ENCODE measurements at places on chromosomes 3 and 15. TPM values are rescaled to one million over a fixed set of nuclear protein-coding genes. Genes with fewer than 3 reads are reported as not detected.

HAUS2 gene
- 54.0 TPM for total RNA-seq

SNX22 gene
- total RNA-seq = 1.2 TPM

POLQ gene
- 9.2 TPM for total RNA-seq

GRCh38 chr3:133570139-133570936 is 3.1 kb upstream of the CDV3 start:
- DNase-seq = peak; percentile 97

DNA sequence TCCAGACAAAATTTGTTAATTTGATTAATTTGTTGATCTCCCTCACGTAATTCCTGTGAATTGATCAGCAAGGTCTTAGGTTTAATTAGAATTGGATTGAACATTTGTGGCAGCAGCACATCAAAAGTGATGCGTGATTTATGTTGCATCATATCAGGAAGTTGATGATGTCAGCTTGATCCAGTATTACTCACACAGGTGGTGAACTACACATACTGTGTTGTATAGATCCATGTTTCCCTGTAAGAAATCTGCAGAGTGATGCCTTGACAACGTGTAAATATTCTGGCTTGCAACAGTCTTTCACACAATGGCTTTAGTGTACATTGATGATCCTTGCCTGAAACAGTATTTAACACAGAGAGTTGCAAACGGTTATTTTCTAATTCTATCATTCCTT is 200.4 kb downstream of the ADAMTSL3 start:
- DNase-seq = no peak

GRCh38 chr15:58736018-58736643 is 13.4 kb downstream of the ADAM10 start:
- DNase-seq = no peak

GRCh38 chr3:142086581-142087090 is 62.7 kb downstream of the TFDP2 start:
- DNase-seq = no peak

DNA sequence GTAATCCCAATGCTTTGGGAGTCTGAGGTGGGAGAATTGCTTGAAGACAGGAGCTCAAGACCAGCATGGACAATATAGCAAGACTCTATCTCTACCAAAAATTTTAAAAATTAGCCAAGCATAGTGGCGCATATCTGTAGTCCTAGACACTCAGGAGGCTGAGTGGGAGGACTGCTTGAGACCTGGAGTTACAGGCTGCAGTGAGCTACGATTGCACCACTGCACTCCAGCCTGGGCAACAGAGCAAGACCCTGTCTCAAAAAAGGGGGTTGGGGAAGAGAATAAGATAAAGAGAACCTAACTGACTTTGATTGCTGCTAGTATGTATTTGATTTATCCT is 755 bp downstream of the CD200R1 start:
- DNase-seq = no peak

- DNase-seq = no peak
Measured at GRCh38 chr3:72295276-72295961, 510.5 kb upstream of the PROK2 start.

DNA sequence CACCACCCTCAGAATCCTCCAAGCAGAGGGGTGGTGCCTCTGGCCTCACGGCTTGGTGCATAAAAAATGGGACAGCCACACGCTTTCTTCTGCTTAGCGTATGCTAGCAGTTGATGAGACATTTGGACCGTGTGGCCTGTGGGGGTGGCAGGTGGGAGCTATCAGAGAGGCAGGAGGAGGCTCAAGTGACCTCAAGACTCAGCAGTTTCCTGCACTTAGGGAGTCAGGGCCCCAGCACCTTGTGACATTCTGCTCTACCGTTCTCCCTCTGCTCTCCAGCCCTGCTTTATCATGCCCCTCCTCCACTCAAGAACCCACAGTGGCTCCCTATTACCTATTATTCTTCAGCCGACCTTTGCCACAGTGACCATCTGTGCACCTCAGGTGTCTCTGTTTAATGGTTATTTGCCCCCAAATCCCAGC is 41.0 kb upstream of the CGNL1 start:
- DNase-seq = no peak

GRCh38 chr3:107432013-107432515 is 54.8 kb downstream of the CCDC54 start:
- no peak for DNase-seq

- no peak for DNase-seq
Measured at GRCh38 chr3:8848696-8849131, 79.3 kb upstream of the OXTR start.

DNA sequence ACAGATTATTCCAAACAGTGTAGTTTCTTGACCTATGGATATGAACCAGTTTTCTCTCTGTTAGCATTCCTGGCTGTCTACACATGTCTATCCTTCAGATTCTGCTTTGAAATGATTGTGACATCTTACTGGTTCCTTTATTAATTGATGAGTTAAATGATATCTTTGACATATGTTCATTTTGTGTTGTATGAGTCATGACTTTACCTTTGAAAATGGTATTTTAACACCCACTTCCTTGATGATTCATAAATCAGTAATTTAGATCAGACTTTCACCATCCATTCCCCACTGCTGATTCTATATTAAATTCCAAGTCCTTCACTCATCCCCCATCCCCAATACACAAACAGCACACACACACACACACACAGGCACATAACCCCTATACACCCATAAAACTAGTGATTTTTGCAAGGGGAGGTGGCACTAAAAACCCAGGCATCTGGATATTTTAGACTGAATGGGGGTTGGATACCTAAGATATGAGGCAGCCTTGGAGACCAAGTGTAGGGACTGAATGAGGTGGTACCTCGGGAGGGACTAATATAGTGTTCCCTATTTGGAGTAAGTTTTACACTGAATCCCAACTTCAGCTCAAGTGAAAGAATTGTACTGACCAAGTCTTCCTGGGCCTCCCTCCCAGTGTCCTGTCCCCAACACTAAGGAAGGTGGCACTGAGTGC is 9.7 kb downstream of the CCK start:
- peak; percentile 30 for DNase-seq

GRCh38 chr3:124258057-124258500 is 266.2 kb upstream of the ROPN1 start:
- peak; percentile 95 for DNase-seq

GRCh38 chr3:14393440-14394106 is 8.8 kb upstream of the SLC6A6 start:
- DNase-seq = no peak

GRCh38 chr3:120348065-120348990 is 826 bp downstream of the LRRC58 start:
- no peak for DNase-seq

- no peak for DNase-seq
Measured at GRCh38 chr3:151265866-151266265, 12.5 kb downstream of the P2RY14 start.

DNA sequence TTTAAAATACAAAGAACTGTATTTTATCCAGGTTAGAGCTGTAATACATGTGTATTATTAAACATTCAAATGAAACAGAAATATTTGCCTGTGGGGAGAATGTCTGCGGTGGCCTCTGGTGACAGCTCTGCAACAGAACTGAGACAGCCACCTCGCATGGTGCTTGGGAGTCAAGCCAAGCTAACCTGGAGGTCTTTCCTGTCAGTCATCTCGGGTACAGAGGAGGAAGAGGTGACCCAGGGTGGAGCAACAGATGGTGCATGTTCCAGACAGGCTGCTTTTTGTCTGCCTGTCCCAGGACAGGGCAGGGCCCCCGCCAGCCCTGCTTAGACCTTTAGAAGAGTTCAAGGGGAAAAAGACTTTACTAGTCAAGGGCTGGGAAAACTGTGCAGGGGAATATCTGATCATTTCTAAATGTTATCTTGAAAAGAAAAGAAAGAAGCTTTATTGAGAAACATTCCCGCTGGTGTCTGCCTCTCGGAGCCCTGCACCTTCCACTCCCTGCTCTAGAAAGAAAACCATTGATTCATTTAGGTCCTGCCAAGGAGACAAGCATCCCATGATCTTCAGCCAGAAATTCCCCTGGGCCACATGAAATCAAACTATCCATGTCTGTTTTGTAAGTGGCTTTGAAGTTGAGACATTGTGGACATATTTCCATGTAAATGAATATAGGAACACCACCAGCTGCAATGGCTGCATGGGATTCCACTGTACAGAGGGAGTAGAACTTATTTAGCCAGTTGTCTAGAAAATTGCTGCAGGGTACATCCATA is 5.5 kb upstream of the NR2E3 start:
- no peak for DNase-seq

- DNase-seq = no peak
Measured at GRCh38 chr15:63402498-63403253, 21.0 kb upstream of the CA12 start.

DNA sequence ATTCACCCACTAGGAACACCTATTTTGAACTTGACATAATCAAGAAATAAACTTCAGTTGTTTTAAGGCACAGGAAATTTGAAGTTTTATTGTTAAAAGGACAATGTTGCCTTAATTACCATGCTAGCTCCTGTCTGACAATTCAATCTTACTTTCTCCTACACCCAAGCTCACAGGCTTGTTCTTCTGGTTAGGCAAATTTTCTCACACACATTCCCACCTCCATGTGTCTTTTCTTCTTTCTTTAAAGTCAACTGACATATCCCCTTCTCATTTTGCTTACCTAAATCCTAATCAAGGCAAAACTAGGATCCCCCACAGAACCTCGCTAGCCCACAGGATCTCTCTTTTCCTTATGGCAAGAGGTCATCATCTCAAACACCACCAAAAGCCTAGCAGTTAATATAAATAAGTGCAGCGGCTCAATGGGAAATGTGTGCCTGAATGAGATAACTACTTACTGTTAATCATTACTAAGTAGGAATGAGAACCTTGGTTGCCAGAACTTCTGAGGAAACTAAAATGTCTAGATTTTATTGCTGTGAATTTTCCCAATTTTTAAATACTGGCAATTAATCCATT is 189.3 kb downstream of the PLCH1 start:
- peak; percentile 54 for DNase-seq

DNA sequence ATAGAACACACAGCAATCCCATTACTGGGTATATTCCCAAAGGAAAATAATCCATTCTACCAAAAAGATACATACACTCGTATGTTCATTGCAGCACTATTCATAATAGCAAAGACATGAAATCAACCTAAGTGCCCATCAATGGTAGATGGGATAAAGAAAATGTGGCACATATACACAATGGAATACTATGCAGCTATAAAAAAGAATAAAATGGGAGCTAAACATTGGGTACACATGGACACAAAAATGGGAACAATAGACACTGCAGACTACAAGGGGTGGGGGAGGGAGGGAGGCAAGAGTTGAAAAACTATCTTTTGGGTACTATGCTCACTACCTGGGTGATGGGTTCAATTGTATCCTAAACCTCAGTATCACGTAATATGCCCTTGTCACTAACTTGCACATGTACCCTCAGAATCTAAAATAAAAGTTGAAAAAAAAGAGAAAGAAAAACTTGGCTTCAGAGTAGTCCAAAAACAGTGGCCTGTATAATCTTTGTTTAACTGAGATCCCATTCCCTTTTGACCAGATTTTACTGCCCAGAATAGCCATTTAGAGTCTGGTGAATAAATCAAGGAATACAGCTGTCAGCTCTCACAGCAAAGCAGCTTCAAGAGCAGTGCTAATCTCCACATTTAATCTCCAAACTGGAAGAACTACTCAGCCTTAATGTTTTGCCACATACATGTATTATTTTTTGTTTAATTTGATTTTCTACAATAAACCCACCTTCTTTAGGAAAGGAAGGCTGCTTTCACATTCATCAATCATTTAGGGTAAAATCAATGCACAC is 54.5 kb upstream of the XRN1 start:
- no peak for DNase-seq

DNA sequence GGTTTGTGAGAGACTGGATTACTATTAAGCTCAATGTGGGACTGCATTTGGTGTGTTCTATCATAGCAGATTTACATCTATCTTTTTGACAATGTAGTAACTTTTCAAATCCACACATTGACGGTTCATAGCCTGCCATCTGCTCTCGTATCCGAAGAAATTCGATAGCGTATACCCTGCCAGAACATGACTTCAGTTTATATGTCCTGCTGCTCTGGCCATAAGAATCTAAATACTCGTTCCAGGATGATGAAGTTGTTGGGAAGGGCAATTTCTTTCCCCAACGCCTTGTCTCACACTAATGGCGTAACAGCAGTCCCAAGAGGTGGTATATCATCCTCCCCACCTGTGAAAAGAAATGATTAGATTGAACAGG is 180.0 kb downstream of the LSAMP start:
- DNase-seq = no peak

All from epithelial cell of proximal tubule (primary cell).